DMS53 (cell line): ENCODE measurements at places on chromosomes 4 and X.
A peak's percentile ranks its signal among the peaks of the same experiment; 100 is the strongest.

DNA sequence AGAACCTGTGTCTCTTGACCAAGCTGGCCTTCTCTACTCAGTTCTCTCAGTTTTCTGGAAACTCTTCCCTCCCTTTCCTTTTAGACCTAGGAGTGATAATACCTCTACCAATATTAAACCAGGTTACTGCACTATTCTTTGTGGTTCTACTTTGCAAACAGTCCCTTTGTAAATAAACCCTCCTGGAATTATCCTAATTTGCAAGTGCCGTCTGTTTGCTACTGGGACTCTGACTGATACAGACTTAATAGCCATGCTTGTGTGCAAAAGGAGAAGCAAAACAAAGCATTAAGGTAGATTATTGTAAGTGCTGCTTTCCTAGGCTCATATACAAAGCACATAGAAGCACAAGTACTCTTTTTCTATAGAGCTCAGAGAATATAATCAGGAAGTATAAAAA, 507.0 kb downstream of the INPP4B start:
- DNase-seq: peak; percentile 6

DNA sequence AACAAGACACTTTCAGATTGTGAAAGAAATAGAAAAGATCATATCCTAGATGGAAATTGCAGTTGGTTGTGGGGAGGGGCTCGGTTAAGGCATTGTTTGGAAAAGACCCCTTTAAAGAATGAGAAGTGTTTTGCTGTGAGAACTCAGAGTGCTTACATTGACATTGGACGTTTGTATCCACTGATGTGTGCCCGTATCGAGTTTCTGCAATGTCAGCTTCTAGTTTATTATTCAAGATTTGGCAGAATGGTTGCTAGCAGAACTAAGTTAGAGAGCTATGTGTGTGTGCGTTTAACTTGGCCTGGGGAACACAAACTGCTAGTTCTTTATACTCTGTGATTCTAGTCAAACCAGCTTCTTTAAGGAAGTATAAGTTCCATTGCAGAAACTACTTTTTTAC, 2702.5 kb downstream of the PCDH7 start:
- DNase-seq: no peak

GRCh38 chr4:146059151-146059550, 116.4 kb upstream of the LSM6 start:
- DNase-seq: no peak

- DNase-seq: no peak
Measured at GRCh38 chrX:40866893-40867292, 131.6 kb upstream of the MED14 start.

- peak; percentile 58 for DNase-seq
Measured at GRCh38 chr4:107757864-107758476, 37.9 kb upstream of the PAPSS1 start.

GRCh38 chr4:121155893-121156292, 8.2 kb downstream of the TNIP3 start:
- peak; percentile 32 for DNase-seq

DNA sequence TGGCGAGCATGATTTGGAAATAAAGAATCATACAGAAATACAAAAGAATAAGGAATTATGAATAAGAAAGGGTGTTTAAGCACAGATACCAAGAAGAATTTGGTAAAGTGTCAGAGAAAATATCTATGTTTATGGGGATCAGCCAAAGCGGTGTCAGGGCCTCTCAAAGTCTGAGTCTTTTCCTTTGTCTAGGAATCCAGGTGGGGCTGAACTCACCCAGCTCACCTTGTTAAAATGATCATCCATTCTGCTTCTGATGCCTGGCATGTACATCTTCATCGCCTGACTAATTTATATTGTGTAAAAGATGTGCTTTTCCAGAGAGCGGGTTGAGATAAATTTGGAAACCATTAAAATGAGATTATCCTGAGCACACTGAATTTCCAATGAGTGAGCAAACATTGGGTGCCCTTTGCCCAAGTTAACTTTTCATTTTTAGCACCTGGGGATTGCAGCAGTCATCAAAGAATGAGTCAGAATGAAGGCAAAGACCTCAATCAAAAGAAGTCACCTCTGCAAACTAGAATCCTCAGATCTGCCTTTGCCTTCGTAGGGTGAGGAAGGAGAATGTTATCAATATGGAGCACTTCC, 141.9 kb upstream of the ANXA3 start:
- no peak for DNase-seq

DNA sequence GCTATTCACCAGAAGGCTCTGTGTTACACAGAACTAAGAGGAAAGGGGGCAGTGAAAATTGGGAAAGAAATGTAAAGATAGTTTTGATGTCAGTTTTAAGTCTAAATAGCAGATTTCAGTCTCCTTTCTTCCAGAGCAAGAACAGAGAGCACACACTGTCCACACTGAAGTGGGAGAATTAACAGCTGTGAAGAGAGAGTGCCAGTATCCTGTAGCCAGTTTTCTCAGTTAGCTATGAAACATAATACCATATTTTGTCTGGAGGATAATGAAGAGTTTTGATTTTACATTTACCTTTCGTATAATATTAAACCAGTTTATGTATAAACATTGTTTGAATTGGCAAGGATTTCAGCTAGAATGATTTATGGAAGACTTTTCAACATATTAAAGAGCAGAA, 35.1 kb downstream of the FBXO8 start:
- peak; percentile 23 for DNase-seq

GRCh38 chr4:187387739-187388138, 607.8 kb upstream of the ZFP42 start:
- peak; percentile 56 for DNase-seq

DNA sequence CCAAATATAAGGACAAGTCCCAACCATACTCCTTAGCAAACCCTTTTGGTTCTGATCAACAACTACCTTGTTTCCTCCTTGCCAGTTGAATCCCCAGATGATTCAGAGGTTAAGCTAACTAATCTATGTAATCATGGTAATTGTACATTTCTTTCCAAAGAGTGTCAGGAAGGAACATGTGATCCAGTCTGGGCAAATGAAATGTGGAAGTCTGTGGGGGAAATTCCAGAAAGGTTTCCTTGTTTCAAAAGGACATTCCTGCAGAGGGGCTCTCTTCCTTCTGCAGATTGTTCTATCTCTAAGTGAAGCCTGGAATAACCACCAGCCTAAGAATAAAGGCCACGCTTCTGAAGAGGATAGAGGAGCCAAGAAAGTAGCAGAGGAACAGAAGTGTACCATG, 7.0 kb downstream of the PRSS12 start:
- DNase-seq: no peak

GRCh38 chr4:128940971-128941370, 131.5 kb downstream of the JADE1 start:
- no peak for DNase-seq

GRCh38 chrX:66889418-66889817, 250.5 kb upstream of the EDA2R start:
- no peak for DNase-seq

DNA sequence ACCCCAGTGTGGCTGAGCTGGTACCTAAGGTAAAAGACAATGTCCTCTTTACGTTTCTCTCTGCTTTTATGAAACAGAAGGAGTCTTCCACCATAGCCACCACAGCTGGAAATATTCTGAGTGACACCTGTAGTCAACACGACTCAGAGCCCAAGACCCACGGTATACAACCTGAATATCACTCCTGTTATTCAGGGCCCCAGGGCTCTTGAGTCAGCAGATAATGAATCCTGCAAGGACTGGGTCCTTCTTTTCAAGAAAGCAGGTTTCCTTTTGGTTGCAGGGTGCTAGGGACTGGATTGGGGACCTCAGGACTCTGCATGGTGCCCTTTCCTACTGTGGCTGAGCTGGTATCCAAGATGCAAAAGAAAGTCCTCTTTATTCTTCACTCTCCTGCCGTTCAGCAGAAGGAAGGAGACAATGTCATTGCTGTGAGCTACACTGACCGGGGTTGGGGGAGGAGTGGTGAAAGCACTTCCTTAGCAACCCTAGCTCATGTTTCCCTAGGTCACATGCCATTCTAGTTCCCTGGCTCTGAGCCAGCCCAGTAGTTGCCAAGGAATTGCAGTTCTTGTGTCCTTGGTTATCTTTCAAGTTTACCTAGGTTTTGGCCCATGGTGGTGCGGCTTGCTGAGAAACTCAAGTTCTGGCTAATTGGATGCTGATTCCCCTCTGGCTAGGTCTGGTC, 23.7 kb upstream of the UNC5C start:
- DNase-seq: peak; percentile 83

GRCh38 chr4:184298254-184298653, 80.6 kb upstream of the ENPP6 start:
- DNase-seq: peak; percentile 18

DNA sequence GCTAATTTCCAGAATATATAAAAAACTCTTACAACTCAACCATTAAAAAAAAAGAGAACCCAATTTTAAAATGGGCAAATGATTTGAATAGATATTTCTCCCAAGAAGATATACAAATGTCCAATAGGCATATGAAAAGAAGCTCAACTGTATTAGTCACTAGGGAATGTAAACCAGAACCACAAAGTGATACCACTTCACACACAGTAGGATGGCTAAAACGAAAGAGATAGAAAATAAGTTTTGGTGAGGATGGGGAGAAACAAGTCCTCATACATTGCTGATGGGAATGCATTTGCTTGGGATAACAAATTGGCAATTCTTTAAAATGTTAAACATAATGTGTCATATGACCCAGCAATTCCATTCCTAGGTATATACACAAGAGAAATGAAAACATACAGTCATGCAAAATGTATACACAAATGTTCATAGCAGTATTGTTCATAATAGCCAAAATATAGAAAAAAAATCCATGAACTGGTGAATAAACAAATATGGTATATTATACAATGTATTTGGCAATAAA, 5.7 kb downstream of the TCEAL3 start:
- no peak for DNase-seq

GRCh38 chrX:155682834-155683233, 70.1 kb upstream of the TMLHE start:
- no peak for DNase-seq

DNA sequence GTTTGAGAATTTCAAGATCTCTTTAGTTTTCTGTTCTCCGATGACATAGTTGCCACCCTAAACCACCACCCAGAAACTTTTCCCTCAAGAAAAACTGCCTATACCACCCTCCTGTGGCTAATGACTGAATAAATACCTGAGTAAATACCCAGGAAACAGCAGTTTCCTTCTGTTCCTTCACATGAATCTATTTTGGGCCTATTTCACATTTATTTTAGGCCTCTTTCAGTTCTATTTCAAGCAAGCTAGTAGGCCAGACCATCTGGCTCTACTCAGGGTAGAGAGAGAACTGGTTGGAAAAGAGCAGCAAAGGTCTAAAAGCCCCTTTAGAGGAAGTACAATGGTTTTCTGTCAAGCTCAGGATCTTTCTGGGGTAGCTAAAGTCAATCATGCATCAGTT, 23.4 kb downstream of the ARHGEF9 start:
- no peak for DNase-seq

DNA sequence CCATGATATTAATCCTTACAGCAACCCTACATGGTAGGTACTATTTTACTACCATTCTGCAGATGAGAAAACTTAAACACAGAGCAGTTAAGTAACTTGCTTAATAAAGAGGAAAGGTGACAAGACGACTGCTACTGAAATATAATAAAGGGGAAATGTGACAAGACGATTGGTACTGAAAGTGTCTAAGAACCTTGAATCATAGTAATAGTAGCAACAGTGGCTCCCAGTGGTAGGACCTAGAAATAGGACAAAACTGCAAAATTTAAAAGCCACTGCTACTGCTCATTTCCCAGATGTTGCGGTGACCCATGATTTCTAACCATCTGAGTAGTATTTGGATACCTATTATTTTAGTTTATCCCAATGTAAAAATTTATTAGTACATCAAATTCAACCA, 89.5 kb downstream of the TASL start:
- DNase-seq: peak; percentile 64

- peak; percentile 22 for DNase-seq
Measured at GRCh38 chr4:113610537-113610936, 151.0 kb downstream of the CAMK2D start.
